A549 treated with Hydrocortisone at 1 μM for 4 hours (cell line): ENCODE measurements at places on chromosomes 11 and 22. TPM values are rescaled to one million over a fixed set of nuclear protein-coding genes. Genes with fewer than 3 reads are reported as not detected.

HTR3B gene
- not detected in 5 replicates for total RNA-seq

DUSP18 gene
- total RNA-seq: 3.9 to 5.9 TPM (median 5.5 TPM) in 5 replicates

NXPE4 gene
- total RNA-seq: not detected in 5 replicates

CECR2 gene
- 0.07 to 0.17 TPM (median 0.09 TPM) in 5 replicates for total RNA-seq

OR51I1 gene
- total RNA-seq: not detected in 5 replicates

FCHSD2 gene
- 7.0 to 10.8 TPM (median 8.9 TPM) in 5 replicates for total RNA-seq

POTEH gene
- total RNA-seq: not detected in 5 replicates

OR52I2 gene
- not detected in 5 replicates for total RNA-seq

SESN3 gene
- 0.07 to 0.13 TPM (median 0.12 TPM) in 5 replicates for total RNA-seq

TSPAN18 gene
- total RNA-seq: 2.6 to 3.6 TPM (median 3.5 TPM) in 5 replicates

SLC25A18 gene
- 0.46 to 0.76 TPM (median 0.53 TPM) in 5 replicates for total RNA-seq

KCNQ1 gene
- 0.71 to 0.97 TPM (median 0.78 TPM) in 5 replicates for total RNA-seq

SLC25A17 gene
- 21.4 to 25.6 TPM (median 23.7 TPM) in 5 replicates for total RNA-seq

MIAT gene
- 0.15 to 0.25 TPM (median 0.23 TPM) in 5 replicates for total RNA-seq

KDM4D gene
- total RNA-seq: 0.24 to 0.63 TPM (median 0.32 TPM) in 5 replicates

CDON gene
- total RNA-seq: 1.6 to 2.5 TPM (median 2.0 TPM) in 5 replicates

CASP5 gene
- not detected in 5 replicates for total RNA-seq

GAL3ST3 gene
- total RNA-seq: not detected in 5 replicates

RIC3 gene
- total RNA-seq: 1.8 to 2.8 TPM (median 2.3 TPM) in 5 replicates

MAP6 gene
- total RNA-seq: 1.1 to 2.1 TPM (median 2.1 TPM) in 5 replicates

OR8D4 gene
- total RNA-seq: not detected in 5 replicates

CLTCL1 gene
- total RNA-seq: 3.8 to 5.1 TPM (median 4.7 TPM) in 5 replicates

RIMBP3B gene
- 0.21 to 0.38 TPM (median 0.30 TPM) in 5 replicates for total RNA-seq

DLAT gene
- total RNA-seq: 23.6 to 37.0 TPM (median 27.7 TPM) in 5 replicates

ELF5 gene
- total RNA-seq: not detected in 5 replicates

SREBF2 gene
- 26.6 to 30.9 TPM (median 28.0 TPM) in 5 replicates for total RNA-seq

TSPAN32 gene
- not detected in 5 replicates for total RNA-seq

GLB1L2 gene
- total RNA-seq: 1.9 to 2.2 TPM (median 2.0 TPM) in 5 replicates

GAL3ST1 gene
- total RNA-seq: 7.8 to 11.6 TPM (median 10.9 TPM) in 5 replicates

KCNK4 gene
- 0.07 to 0.10 TPM in 2 of 5 replicates, not detected in the others for total RNA-seq

C22orf23 gene
- 0.21 to 0.37 TPM (median 0.28 TPM) in 5 replicates for total RNA-seq

MRGPRG gene
- total RNA-seq: not detected in 5 replicates

TEX12 gene
- total RNA-seq: not detected in 5 replicates

PATZ1 gene
- total RNA-seq: 20.1 to 22.5 TPM (median 21.6 TPM) in 5 replicates

KDELR3 gene
- total RNA-seq: 16.8 to 20.6 TPM (median 19.8 TPM) in 5 replicates

CRYBB2 gene
- not detected in 5 replicates for total RNA-seq

TBX10 gene
- not detected in 5 replicates for total RNA-seq

TRIM49 gene
- 0.05 to 0.12 TPM (median 0.10 TPM) in 3 of 5 replicates, not detected in the others for total RNA-seq

RBMXL2 gene
- total RNA-seq: not detected in 5 replicates

UBQLNL gene
- not detected in 5 replicates for total RNA-seq

PRR33 gene
- not detected in 5 replicates for total RNA-seq

PIH1D2 gene
- total RNA-seq: 0.62 to 1.0 TPM (median 0.73 TPM) in 5 replicates

DMC1 gene
- 2.8 to 5.4 TPM (median 3.7 TPM) in 5 replicates for total RNA-seq
